ENCODE measurements at places on chromosomes 3 and 15.
A peak's percentile ranks its signal among the peaks of the same experiment; 100 is the strongest.

GRCh38 chr15:71051539-71051938 lies 63.7 kb upstream of the THSD4 start:
- DNase-seq = no peak

DNA sequence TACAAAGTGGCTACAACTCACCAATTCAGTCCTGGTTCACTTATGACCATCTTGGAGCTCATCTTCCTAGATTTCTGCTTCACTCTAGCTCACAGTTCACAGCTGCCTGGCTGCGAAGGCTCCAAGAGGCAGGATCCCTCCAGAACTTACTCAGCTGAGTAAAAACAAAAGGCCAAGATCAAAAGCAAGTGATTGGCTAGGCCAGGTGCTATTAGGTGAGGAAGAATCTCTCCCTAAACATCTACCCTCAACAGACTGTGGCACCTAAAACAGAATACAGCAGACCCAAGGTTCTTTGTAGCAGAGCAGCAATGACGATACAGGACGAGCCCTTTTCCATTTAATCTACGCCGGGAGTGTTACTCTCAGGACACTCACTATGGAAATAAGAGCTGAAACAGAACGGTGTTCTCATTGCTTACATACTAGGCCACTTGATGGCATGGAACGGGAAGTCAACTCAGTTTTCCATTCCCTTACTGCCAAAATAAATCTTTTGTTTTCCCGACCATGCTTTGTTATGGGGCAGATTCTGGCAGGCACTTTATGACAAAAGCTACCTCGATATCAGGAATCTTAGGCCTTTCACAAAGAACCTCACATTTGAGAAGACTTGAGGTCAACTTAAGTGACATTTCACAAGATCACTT lies 901 bp downstream of the ICE2 start:
- no peak for DNase-seq

GRCh38 chr3:71064291-71064955 lies 519.1 kb downstream of the FOXP1 start:
- peak; percentile 34 for DNase-seq

- peak; percentile 48 for DNase-seq
These were observed 19.0 kb downstream of the ACAA1 start for GRCh38 chr3:38117748-38118420.

- DNase-seq = no peak
These were observed 82.3 kb upstream of the MFGE8 start for GRCh38 chr15:88995449-88995848.

DNA sequence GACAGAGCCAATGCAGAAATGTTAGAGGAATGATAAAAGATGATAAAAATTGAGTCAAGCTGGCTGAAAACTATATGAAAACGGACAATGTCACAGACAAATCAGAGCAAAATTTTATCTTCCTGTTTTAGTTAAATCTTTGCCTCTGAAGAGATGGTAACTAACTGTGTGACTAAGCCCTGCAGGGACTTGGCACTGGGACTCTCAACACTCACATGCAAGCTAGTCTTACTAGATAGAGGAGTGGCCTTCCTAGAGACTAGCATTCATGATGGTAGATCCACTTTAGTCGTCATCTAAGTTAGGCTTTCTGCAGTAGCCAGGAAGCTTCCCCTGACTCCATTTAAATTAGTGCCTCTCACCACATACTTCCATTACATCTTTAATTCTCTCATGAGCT lies 4.1 kb downstream of the CCDC191 start:
- DNase-seq = no peak

DNA sequence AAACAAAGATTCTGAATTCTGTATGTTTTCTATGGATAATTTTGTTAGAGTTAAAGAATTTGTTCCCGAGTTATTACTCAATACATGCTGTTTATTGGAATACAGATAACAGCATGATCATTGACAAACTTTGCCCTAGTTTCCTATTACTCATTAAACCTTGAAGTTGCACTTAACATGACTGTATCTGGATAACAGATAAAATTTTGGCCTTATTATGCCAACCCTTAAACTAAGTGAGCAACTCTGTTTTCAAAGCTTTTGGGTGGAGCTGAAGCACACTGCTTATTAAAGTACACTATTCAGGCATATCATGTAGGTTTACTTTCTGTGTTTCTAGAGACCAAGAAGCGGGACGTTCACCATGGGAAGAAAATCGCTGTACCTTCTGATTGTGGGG lies at the start of gene AADAC:
Gene AADAC (plus strand): TSS at position 318 of the 400 bp plus-strand sequence. CDS start 47 bp downstream, at position 365.
- DNase-seq = no peak

DNA sequence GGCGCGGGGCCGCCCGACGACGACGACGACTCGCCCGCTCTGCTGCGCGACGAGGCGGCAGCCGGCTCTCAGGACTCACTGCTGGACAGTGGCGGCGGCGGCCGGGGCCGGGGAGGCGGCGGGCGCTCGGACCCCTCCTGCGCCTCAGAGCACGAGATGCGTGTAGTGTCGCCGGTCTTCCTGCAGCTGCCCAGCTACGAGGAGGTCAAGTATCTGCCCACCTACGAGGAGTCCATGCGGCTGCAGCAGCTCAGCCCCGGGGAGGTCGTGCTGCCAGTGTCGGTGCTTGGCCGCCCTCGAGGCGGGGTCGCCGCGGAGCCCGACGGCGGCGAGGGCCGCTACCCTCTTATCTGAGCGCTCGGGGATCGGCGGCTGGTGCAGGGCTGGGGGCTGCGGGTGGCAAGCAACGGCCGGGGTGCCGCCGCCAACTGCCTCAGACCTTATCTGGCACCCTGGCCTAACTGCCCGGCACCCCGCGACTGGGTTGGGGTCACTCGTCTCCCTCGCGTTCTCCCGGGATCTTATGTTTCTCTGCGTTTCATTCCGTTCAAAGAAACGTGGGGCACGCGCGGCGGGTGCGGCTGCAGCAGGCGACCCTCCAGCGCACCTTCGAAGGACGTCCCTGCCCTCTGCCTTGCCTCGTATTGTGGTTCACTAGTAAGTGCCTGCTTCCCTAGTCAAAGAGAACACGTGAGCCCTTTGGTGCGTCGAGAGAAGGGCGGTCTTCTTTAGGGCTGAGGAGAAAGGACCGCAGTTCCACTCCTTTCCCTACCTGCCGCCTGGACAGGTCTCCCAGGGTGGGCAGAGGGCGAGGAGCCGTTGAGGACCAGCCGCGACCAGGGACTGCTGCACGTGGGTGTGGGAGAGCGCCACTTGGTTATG lies 1.0 kb downstream of the C3orf80 start:
- DNase-seq = no peak

GRCh38 chr3:142808103-142808917 lies 80.6 kb downstream of the PCOLCE2 start:
- no peak for DNase-seq

- no peak for DNase-seq
These were observed 55.2 kb downstream of the SPTSSB start for GRCh38 chr3:161316006-161316689.

DNA sequence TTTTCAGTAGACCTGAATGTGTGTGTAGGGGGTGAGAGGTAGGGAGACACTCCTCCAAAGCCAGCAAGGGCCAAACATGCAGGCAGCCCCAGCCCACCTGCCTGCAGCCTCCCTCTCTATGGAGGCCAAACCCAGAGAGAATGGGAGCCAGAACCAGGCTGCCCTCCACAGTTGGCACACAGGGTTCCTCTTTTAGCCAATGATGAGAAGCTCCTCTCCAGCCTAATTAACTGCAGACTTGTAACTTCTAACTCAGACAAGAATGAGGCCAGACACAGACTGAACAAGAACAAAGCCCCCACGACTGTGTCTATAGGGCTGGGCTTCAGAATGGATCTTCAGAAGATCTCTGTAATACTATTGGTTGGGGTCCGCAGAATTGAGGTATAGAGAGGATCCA lies 12.3 kb upstream of the TLE3 start:
- DNase-seq = no peak

GRCh38 chr3:188353426-188353825 lies 199.5 kb downstream of the LPP start:
- no peak for DNase-seq

GRCh38 chr15:83850015-83850414 lies 196.1 kb downstream of the ADAMTSL3 start:
- DNase-seq = no peak

- DNase-seq = no peak
These were observed 6.8 kb downstream of the ARL6IP5 start for GRCh38 chr3:69091389-69092029.

DNA sequence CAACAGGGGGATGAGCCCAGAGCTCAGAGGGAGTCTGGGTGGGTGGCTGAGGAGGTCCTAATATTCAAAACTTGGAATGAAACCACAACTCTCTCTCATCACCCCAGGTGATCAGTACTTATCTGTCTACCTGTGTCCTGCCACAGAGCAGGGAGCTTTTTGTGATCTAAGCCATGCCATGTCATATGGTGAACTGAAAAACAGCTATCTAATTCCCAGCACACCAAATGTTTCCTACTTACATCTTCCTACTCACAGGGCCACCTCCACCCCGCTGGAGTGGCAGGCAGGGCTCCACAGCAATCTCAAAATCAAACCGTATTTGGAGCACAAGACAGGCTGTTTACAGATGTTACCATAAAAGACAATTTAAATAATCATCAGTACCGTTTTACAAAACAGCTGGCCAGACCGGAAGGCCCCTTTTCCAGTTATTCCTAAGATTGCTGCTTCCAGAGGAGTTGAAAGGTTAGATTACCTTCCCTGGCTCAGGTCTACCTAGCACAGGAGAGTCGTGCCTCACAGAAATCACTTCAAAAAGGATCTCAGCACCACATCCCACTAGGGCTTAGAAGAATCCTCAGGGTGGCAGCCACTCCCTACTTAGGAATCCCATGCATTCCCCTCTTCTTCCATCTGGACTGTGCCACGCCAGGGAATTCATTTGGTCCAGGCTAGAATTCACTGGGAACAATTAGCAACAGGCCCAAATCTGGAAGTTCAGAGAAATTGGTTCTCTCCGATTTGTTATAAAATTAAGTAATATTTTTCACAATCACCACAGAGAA lies 226.6 kb upstream of the IL12A start:
- DNase-seq = no peak

DNA sequence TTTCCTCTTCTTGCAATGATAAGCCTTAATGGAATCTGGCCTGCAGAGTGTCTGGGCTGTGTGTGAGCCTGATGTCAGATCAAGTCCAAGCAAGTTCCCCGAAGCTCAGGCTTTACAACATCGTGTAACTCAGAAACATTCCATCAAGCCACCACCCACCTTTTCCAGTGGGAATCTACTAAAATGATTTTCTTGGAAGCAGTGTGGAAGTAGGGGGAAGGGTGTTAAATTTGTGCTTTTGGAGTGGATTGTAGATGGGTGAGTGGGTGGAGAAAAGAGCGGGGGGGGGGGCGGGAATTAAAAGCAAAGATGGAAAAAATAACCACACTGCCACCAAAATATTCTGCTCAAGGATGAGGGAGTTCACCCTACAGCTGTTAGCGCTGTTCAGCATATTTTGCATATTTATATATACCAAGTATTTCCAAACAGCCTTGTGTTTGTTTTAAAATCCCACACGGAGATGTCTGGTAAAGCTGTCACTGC lies 53.6 kb downstream of the VGLL3 start:
- DNase-seq = no peak

DNA sequence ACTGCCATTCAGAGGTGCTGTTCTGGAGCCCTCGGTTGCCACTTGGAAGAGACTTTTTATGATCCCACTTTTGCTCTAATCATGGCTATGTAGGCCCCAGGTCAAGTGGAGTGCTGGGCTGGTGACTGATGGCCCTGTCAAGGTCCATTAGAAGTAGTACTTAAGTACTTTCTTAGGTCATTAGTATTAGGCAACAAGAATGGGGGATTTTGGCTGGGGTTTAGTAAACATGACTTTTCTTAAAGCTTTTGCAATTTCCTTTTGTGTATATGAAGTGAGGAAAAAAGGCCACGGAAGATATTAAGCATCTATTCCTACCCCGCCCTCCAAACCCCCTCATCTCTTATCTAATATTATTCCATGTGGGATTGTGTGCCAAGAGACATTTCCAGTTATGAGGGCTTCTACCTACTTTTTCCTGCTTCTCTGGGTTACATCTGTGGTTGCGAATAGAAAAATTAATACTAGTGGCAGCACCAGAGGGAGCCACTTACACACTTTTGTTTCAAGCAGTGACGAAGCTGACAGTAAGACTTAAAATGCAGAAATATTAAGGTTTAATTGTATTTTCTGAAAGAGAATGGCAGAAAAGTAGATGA lies 13.9 kb downstream of the NLGN1 start:
- no peak for DNase-seq

GRCh38 chr3:34002569-34003100 lies 204.2 kb downstream of the PDCD6IP start:
- DNase-seq = no peak

GRCh38 chr3:2360815-2361214 lies 262.1 kb downstream of the CNTN4 start:
- DNase-seq = no peak

DNA sequence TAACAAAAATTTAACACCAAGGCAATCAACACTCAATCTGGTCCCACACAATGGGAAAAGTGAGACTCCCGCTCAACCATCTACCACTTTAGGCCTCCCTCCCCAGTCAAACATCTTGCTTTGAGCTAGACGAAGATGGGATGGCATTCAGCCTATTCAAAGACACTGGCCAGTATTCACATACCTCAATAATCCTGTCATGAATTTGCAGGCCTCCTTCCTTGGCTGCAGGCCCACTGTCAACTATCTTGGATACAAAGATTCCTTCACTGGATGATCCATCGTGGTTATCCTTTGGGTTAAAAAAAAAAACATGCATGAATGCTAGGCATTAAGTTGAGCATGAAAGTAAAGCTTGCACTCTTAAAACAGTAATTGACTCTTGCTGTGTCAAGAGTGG lies 22.6 kb downstream of the PDZRN3 start:
- no peak for DNase-seq

DNA sequence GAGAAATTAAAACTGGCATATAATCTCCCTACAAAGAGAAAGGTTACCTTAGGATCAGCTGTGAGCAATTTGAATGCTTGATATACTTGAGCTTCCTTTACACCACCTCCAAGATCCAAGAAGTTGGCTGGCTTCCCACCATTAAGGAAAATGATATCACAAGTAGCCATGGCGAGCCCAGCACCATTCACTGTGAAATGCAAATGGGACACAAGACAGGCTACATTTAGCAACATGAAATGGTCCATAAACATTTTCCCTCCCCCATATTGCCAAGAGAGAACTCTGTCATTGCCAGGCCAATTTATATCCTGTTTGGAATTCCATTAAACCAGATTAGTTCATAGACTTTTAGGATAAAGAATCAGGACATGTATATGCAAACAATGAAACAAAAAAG lies 158.7 kb downstream of the SUCLG2 start:
- DNase-seq = no peak

GRCh38 chr15:33030315-33030714 lies 164.2 kb downstream of the FMN1 start:
- DNase-seq = no peak

GRCh38 chr15:33315044-33315443 lies 4.3 kb downstream of the RYR3 start:
- DNase-seq = no peak

GRCh38 chr3:15269091-15269989 lies 63.0 kb downstream of the SH3BP5 start:
- peak; percentile 51 for DNase-seq

DNA sequence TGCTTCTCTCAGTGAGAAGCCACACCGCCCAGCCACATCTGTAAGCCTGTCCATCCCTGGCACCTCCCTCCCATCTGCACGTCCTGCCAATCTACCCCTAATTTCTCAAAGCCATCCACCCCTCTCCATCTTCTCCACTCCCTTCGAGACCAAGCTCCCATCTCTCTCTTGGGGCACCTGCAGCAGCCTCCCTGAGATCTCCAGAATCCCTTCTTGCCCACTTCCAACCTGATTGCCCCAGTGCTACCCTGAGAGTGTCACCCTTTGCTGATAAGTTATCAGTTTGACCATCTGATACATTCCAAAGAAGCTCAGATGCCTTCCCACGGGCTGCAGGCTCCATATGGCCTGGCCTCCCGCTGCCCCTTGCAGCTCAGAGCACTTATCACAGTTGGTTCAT lies 496.1 kb downstream of the SHQ1 start:
- DNase-seq = no peak

- peak; percentile 46 for DNase-seq
These were observed 29.5 kb downstream of the CCDC12 start for GRCh38 chr3:46946856-46947545.

Data from stimulated activated CD8-positive, alpha-beta memory T cell treated with anti-CD3 and anti-CD28 coated beads, Interleukin-4, amount 100 ng/mL, for 1 hour (primary cell).